Upper lobe of left lung (tissue), 6 donors: ENCODE measurements at places on chromosomes 7 and 10. TPM values are rescaled to one million over a fixed set of nuclear protein-coding genes. Genes with fewer than 3 reads are reported as not detected.

DNA sequence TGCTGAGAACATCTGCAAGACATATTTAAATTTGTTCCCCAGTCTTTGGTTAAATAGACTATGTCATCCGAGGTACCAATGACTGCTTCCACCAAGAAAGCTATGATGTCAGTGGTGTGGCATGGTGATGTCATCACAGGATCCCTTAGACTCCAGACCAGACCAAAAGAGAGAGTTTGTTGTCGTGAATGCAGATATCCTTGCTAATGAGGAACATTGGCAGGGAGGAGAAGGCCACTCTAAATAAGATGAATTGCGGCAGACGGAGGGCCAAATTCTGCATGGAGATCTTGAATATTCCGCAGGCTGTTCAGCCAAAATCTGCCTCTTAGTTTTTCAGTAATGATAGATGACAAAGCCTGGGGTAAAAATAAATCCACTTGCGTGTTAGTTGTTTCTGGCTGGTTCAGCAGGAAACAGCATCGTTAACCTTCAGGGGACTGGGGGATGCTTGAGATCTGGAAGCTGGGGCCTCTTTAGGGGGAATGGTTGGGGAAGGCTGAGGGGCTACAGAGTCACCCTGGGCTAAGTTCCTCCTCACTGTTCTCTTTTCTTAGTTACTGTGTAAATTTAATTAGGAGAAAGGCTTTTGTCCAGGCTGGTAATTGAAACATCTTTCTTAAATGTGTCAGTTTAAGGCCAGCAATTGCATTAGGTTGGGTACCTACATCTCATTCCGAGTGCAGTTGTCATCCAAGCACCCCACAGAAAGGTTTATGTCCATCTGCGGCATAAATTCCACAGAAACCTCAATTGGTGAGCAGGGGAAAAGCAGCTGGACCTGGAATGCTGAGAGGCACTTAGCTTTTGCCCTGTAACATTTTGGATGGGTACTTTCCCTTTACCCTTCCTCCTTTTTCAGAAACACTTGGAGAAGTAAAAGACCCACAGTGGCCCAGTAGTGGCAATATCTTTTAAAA is 11.6 kb upstream of the CAMK1D start:
- DNase-seq: no peak

GRCh38 chr7:83930262-83930661 is 264.3 kb downstream of the SEMA3A start:
- DNase-seq: no peak

DNA sequence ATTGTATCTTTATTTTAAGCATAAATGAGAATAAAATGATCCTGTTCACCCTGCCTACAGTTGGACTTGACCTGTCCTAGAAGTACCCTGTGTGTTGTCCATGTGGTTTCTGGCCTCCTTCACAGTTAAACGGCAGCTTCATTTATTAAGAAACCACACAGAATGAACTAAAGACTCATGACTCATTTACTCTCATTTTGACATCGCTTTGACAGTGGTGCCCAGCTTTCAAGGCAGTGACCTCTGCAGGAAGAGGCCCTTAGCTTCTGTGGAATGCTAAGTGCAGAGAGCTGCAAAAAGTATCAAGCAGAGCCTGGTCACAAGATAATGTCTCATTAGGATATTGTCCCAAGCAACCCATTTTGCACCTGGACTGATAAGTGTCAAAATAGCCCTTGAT is 93.4 kb downstream of the AVL9 start:
- no peak for DNase-seq

GRCh38 chr7:138924501-138925225 is 56.5 kb downstream of the KIAA1549 start:
- DNase-seq: no peak

GRCh38 chr10:111650088-111650487 is 533.5 kb downstream of the GPAM start:
- DNase-seq: no peak

GRCh38 chr7:124722292-124722691 is 43.3 kb downstream of the GPR37 start:
- DNase-seq: no peak

DNA sequence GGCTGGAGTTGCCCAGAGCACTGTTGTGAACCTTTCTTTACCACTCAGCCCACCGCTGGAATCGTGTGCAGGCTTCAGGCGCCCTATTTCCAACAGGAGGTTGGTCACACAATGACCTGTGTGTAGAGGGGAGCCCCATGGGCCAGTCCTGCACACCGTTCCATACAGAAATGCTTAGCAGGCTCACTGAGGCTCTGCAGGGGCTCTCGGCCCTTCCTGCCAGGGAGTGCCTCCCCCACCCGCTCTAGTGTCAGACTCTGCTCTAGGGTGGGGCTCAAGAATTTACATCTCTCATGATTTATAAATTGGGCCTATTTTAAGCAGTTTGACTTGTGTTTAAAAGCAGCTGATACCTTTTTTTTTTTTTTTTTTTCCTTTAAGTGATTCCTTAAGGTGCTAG is 42.0 kb downstream of the SHH start:
- no peak for DNase-seq

GRCh38 chr7:84162584-84162983 is 32.0 kb downstream of the SEMA3A start:
- DNase-seq: no peak

GRCh38 chr10:125801574-125801973 is 21.5 kb downstream of the UROS start:
- DNase-seq: no peak

DNA sequence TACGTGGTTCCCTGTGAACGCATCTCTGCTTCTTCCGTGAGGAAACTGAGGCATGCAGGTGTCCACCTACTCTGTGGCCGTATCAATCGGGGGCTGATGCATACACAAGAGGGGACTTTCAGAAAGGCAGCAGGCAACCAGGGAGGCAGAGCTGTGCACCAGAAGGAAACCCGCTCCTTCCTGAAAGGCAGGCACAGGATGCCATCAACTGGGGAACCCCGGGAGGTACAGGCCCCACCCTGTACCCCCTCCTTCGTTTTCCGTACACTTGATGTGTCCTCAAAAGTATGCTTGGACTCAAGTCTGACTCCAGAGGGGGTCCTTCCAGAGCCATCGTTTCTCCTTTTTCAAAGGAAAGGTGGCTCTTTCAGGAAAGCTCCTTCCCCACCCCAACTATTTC is 59.5 kb downstream of the ASB13 start:
- DNase-seq: no peak

DNA sequence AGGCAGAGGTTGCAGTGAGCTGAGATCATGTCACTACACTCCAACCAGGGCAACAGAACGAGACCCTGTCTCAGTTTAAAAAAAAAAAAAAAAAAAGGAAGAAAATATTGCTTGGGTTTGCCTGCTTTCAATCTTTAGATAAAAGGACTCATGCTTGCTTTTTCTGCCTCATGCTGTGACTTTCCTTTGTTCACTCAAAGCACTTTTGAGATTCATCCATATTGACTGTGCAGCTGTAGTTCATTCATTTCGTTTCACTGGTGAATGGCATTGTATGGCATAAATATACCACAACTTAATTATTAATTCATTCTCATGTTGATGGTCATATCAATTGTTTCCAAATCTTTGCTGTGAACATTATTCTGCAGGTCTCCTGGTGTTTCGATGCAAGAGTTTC is 97.6 kb upstream of the NFE2L3 start:
- no peak for DNase-seq

GRCh38 chr7:113968713-113969112 is 49.9 kb upstream of the PPP1R3A start:
- no peak for DNase-seq

DNA sequence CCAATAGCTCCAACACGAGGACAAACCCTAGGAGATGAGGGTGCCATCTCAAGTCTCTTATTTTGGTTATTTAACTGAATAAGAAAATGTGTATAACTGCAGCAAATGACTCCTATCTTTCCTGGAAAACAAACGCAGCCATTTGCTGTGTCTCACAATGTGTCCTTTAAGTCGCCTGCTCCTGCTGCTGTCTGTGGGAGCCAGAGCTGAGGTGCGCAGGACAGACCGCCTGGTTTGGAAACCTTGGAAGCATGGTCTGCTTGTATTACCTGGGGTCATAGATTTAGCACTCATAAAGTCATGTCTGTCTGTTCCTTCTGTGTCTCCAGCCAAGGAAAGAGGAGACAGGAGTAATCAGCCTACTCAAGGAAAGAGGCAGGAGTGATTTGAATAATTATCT is 760.2 kb downstream of the GRID1 start:
- DNase-seq: no peak

GRCh38 chr10:75011221-75011620 is 100.2 kb upstream of the SAMD8 start:
- no peak for DNase-seq

The MKI67 gene
- total RNA-seq: 3.5 TPM

The CLDN3 gene
- total RNA-seq: 21.9 TPM

The MARCHF5 gene
- total RNA-seq: 17.3 TPM

The CYP2C19 gene
- 2.1 TPM for total RNA-seq

The H2BK1 gene
- not detected for total RNA-seq
